ENCODE measurements at places on chromosomes 6 and 20. TPM values are rescaled to one million over a fixed set of nuclear protein-coding genes. Genes with fewer than 3 reads are reported as not detected.

RIN2 gene
- total RNA-seq = 71.4 TPM

GRCh38 chr6:139468178-139468819, 93.9 kb upstream of the CITED2 start:
- no peak overlapping the region for H3K4me3 ChIP-seq
- no peak for DNase-seq
- H3K27me3 ChIP-seq = no peaks in the 10 kb centered on the region
- no peak overlapping the region for H3K27ac ChIP-seq

GRCh38 chr20:57806476-57806875, 96.7 kb upstream of the PMEPA1 start:
- H3K4me1 ChIP-seq = no peaks in the 10 kb centered on the region
- H3K4me3 ChIP-seq = no peak overlapping the region
- H3K36me3 ChIP-seq = no peaks in the 10 kb centered on the region
- no peaks in the 10 kb centered on the region for H3K27me3 ChIP-seq

DNA sequence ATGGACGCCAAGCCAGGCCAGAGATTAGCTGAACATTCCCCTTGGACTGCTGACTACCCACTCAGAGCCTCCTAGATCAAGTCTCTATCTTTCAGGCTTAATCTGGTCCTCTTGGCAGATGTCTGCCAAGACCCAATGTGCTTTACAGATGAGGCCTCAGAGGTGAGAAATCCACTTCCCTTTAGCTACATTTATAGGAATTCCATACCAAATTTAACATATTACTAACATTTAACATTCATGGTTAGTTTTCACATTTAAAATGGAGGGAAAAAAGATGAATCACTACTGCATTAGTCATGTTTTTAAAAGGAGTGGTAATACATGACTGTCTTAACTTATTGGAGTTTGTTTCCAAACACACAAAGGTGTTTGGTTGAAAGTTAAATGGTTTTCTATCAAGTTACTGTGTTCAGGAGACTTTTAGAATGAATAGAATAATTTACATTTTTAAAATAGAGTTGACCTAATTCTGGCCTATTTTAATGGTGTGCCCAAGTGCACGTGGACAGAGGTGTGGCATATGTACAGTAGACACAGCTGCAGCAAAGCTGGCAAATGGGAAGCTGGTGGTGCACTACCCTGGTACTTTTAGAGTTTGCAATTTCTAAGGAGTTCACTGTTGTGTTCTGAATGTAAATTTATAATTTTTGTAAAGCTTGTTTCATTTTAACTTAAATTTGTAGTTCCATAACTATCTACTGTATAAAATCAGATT, 41.9 kb upstream of the CALHM6 start:
- no peaks in the 10 kb centered on the region for H3K4me1 ChIP-seq
- DNase-seq = no peak
- no peak overlapping the region for H3K4me3 ChIP-seq
- H3K27me3 ChIP-seq = no peaks in the 10 kb centered on the region
- no peaks in the 10 kb centered on the region for H3K36me3 ChIP-seq

DNA sequence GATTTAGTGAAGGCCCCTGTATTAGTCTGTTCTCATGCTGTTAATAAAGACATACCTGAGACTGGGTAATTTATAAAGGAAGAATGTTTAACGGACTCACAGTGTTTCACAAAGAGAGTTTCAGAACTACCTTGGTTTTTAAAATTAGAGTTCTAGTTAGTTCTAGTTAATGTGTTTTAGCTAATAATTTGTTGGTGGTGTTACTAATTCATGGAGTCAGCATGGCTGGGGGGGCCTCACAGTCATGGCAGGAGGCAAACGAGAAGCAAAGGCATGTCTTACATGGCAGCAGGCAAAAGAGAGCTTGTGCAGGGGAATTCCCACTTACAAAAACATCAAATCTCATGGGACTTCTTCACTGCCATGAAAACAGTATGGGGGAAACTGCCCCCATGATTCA, 12.0 kb upstream of the SLC17A3 start:
- H3K27ac ChIP-seq = no peak overlapping the region
- no peaks in the 10 kb centered on the region for H3K27me3 ChIP-seq
- H3K4me3 ChIP-seq = no peak overlapping the region
- H3K36me3 ChIP-seq = no peaks in the 10 kb centered on the region

DNA sequence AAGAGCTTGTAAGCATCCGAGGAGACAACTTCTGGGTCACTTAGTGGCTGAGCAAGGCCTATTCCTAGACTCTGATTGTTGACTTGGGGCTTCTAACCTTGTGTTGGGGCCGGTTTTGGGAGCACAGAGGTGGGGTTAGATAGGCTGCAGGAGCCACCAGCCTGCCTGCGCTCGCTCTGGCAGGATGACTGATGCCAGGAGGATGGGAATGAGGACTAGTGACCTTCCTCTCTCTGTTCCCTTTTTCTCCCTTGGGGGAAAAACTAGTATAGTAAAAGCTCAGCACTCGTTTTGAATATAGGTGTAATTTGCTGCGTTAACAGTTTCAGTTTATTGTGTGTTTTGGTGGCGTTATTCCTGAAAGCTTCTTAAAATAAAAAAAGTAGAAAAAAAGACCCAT, 141.5 kb downstream of the ARID1B start:
- H3K36me3 ChIP-seq = no peaks in the 10 kb centered on the region
- H3K27me3 ChIP-seq = no peaks in the 10 kb centered on the region
- H3K27ac ChIP-seq = no peak overlapping the region
- no peak overlapping the region for H3K4me3 ChIP-seq

- no peak overlapping the region for H3K27ac ChIP-seq
- H3K4me1 ChIP-seq = no peaks in the 10 kb centered on the region
- no peaks in the 10 kb centered on the region for H3K36me3 ChIP-seq
- H3K27me3 ChIP-seq = no peaks in the 10 kb centered on the region
Observed at GRCh38 chr6:35757456-35758123, 18.8 kb upstream of the CLPSL2 start.

- H3K27me3 ChIP-seq = no peaks in the 10 kb centered on the region
- no peak for DNase-seq
- no peaks in the 10 kb centered on the region for H3K36me3 ChIP-seq
- no peak overlapping the region for H3K27ac ChIP-seq
Observed at GRCh38 chr6:53920881-53921280, 126.1 kb downstream of the LRRC1 start.

ZNF831 gene
- 0.84 TPM for total RNA-seq

DNA sequence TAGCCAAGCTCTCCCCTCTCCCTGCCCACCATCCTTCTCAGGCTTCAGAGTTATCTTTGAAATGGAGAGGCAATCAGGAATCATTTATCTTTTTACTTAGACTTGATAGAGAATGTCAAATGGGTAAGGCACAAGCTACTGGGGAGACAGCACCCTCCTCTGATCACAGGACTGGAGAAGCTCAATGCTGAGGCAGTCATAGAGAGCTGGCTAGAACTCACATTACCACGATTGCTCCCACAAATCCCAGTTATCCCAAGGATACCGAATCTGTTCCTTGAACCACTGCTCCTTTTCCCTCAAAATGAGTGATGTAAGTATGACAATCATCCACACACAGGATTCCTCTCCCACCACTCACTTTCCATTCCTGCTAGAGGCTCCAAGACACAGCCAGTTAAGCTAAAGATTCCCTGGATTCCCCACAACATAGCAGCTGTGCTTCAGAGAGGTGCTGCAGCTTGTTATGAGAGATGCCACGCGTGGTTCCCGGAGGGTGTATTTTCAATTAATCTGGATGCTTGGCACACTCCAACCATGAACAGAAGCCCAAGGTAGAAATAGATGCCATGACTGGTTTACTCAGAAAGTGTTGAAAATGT, 96.2 kb upstream of the VGLL2 start:
- H3K4me3 ChIP-seq = no peak overlapping the region
- no peaks in the 10 kb centered on the region for H3K27me3 ChIP-seq
- H3K27ac ChIP-seq = no peak overlapping the region
- no peak for DNase-seq
- H3K4me1 ChIP-seq = no peaks in the 10 kb centered on the region

DNA sequence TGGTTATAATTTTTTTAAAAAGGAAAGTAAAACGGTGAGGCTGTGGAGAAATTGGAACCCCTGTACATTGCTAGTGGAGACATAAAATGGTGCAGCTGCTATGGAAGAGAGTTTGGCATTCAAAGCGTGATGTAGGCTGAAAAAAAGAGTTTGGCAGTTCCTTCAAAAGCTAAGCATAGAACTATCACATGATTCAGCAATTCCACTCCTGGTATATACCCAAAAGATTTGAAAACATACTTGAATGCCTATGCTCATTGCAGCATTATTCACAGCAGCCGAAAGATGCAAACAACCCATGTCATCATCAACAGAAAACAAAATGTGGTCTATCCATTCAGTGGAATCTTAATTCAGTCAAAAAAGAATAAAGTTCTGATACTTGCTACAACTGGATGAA, 4.5 kb upstream of the SGK2 start:
- no peaks in the 10 kb centered on the region for H3K36me3 ChIP-seq
- no peaks in the 10 kb centered on the region for H3K4me1 ChIP-seq
- H3K4me3 ChIP-seq = no peak overlapping the region
- no peaks in the 10 kb centered on the region for H3K27me3 ChIP-seq

GRCh38 chr20:13229538-13229937, 8.5 kb downstream of the ISM1 start:
- H3K4me1 ChIP-seq = no peaks in the 10 kb centered on the region
- H3K4me3 ChIP-seq = no peak overlapping the region
- no peaks in the 10 kb centered on the region for H3K27me3 ChIP-seq
- no peak for DNase-seq
- no peak overlapping the region for H3K27ac ChIP-seq

DNA sequence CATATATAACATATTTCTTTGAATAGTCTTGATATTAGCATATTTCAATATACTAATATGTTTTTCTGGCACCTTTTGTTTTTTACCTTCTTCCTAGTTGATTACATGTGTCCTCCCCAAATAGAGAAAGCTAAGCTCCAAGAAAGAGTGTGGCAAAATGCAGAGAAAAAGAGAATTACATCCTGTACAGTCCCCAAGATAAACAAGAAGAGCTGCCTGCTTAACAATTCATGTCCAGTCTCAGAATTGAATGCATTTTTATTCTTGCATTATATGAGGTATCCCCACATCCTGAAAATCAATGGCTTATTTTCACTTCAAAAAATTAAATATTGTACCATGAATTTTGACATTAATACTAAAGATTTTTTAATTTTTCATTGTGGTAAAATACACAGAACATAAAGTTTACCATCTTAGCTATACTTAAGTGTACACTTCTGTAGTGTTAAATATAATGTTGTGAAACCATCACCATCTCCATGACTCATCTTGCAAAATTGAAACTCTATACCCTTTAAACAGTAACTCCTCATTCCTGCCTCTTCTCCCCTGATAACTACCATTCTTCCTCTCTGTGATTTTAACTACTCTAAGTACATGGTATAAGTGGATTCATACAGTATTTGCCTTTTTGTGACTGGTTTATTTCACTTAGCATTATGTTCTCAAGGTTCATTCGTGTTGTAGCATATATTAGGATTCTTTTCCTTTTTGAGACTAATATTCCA, 490.3 kb downstream of the COL12A1 start:
- H3K27me3 ChIP-seq = no peaks in the 10 kb centered on the region

- no peaks in the 10 kb centered on the region for H3K4me1 ChIP-seq
- no peak overlapping the region for H3K27ac ChIP-seq
- H3K27me3 ChIP-seq = peaks cover 4% of the 10 kb centered on the region
- no peak for DNase-seq
- no peak overlapping the region for H3K4me3 ChIP-seq
- no peaks in the 10 kb centered on the region for H3K36me3 ChIP-seq
Observed at GRCh38 chr6:3617681-3618311, 133.7 kb downstream of the PXDC1 start.

All from tibial nerve (tissue), 4 donors.